ENCODE measurements at places on chromosomes 6 and 20. TPM values are rescaled to one million over a fixed set of nuclear protein-coding genes. Genes with fewer than 3 reads are reported as not detected.

PTP4A1 gene
- total RNA-seq = 102 TPM

FAM217A gene
- total RNA-seq = not detected

EYA2 gene
- not detected for total RNA-seq

ADGRF1 gene
- total RNA-seq = not detected

GPR31 gene
- total RNA-seq = not detected

RBM38 gene
- total RNA-seq = 89.9 TPM

EPPIN gene
- total RNA-seq = not detected

FRS3 gene
- 6.1 TPM for total RNA-seq

EGFL8 gene
- total RNA-seq = 8.7 TPM

MEP1A gene
- not detected for total RNA-seq

TFAP2A gene
- total RNA-seq = 0.07 TPM

VGLL2 gene
- total RNA-seq = not detected

SYNDIG1 gene
- total RNA-seq = not detected

RAMACL gene
- total RNA-seq = 0.14 TPM

BNIP5 gene
- not detected for total RNA-seq

ZNF322 gene
- total RNA-seq = 10.7 TPM

SUMO4 gene
- 9.6 TPM for total RNA-seq

GPR6 gene
- total RNA-seq = not detected
